Kidney epithelial cell (primary cell): ENCODE measurements at places on chromosomes 13 and 19.
A peak's percentile ranks its signal among the peaks of the same experiment; 100 is the strongest.

DNA sequence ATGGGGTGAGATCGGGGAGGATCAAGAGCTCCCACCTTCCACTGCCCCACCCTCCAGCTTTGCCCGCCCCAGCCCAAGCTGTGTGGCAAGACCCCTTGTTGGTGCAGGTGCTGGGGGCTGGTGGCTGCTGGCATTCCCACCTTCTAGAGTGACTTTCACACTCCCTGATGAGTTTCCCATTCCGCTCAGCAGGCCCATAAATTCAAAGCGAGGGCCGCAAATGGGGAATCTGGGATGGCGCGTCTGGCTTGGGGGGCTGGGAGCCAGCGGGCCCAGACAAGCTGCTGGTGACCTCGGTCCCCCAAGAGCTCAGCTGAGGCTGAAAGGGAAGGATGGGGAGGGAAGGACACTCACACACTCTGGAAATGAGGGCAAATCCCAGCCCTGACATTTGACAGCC is 110.3 kb downstream of the GADD45B start:
- DNase-seq = no peak

GRCh38 chr19:7067716-7068115 is 1.8 kb upstream of the ZNF557 start:
- no peak for DNase-seq

- no peak for DNase-seq
These were observed 302.0 kb downstream of the KLF12 start for GRCh38 chr13:73832128-73832588.

- DNase-seq = no peak
These were observed 10.8 kb upstream of the CCDC97 start for GRCh38 chr19:41299046-41299754.

DNA sequence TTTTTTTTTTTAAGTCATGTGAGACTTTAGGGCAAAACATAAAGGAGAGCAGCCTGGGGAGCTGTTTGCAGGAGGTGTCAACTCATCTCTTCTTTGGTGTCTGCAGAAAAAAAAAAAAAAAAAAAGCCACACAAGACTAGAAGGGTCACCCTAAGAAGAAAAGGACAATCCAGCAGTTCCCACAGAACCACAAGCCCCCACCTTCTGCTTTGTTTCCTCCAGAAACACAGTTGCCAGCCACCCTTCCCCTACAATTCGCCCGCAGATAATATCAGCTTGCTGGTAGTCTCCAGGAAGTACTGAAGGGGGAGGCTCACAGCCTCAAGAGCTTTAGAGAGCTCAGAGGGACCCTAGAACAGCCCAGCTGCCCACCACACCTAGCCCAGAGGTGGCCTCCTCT is 22.3 kb upstream of the ZBTB7A start:
- DNase-seq = no peak

DNA sequence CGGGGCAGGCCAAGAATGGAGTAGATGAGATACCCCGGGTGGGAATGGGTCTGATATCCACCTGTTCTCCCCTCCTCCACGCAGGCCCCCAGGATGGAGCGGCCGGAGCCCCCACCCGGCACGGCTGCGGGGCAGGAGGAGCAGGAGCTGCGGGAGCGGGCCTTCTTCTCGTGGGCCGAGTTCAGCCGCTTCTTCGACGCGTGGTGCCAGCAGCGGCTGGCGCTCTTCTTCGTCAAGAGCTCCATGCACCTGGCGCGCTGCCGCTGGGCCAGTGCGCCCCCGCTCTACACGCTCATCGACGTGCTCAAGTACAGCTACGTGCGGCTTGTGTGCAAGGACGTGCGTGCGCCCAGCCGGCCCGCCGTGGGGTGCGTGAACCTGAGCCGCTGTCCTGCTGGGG is 1.2 kb downstream of the ZSWIM9 start:
- DNase-seq = no peak

DNA sequence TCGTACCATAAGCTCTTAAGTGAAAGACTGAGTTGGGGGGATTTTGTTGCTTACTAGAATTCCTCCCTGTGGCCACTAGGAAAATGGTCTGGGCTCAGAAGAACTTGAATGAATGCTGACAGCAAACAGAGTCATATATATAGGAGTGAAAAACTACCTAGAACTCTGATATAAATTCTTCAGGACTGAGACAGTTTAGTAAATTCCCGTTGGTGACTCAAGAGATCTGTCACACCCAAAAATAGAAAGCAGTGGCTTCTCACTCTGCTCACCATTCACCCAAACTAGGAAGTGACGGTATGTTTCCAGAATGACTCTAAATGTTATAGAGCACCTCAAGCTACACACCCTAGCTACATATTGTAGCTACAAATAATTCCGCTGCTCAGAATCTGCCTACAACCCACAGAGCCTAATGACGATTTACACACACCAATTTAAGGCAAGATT is 116.2 kb downstream of the TBC1D4 start:
- DNase-seq = peak; percentile 75

DNA sequence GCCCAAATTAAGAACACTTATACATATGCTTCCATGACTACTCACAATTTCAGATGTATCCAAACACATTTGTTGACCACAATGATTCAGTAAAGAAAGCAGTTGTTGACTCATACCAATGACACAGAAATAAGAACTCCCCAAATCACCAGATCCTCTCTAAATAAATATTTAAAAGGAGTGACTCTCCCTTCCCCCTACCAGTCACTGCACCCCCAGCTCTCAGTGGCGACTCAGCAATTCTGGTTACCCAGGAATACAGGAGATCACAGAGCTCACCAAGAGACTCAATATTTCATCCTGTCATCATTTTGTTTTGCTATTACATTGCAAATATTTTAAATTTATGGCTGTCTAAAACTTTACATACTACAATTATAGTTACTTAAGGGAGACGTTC is 131.5 kb downstream of the RGCC start:
- DNase-seq = peak; percentile 70

DNA sequence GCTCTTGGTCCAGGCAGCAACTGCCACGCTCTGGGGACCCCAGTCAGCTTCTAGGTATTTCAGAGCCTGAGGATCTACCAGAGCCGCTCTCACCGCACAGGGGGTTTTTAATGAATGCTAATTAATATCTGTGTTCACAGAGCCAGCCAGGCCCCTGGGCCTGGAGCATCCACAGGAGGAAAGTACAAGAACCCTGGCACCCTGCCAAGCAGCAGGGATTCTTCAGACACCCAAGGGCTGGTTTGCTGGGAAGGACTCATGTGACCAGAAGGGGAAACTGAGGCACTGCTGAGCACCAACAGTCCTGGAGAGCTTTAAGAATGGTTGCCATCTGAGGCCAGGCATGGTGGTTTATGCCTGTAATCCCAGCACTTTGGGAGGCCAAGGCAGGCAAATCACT is 38.0 kb upstream of the ADGRE5 start:
- no peak for DNase-seq

DNA sequence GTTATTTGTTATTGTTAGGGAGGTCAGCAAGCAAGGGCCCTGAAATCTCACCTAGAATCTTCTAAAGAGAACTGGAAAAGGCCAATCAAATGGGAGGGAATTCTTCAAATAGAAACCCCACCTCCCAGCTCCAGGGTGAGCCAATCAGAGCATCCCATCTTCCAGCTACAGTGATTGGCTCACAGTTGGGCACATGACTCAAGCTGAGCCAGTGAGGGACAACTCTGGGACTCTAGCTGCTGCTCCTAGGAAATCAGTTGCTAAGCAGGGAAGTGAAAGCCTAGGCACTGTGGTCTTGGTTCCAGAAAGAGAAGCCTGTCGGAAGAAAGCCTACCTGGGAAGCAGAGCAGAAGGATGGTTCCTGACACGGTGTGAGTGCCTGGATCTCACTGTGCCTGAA is 13.4 kb downstream of the TM6SF2 start:
- DNase-seq = no peak

GRCh38 chr13:95039415-95039814 is 261.8 kb downstream of the ABCC4 start:
- DNase-seq = no peak

GRCh38 chr13:23470790-23471614 is 37.5 kb upstream of the SACS start:
- no peak for DNase-seq

- no peak for DNase-seq
These were observed 29.7 kb upstream of the KL start for GRCh38 chr13:32986552-32986951.

DNA sequence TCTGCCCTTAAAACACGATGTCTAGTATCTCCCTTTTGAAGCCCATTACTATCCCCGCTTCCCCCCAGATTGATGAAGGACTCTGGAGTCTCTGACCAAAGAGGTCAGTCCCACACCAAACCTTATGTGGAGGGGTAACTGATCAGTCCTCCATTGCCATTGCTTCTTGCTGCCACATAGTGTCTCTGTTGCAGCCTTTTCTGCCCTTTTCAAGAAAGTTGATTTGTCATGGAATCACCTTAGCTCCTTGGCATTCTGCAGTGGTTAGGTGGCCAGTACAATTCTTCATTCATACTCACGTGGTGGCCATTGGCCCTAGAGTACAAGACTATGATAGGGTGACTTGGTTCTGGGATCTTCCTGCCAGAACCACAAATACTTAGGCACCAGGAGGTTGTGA is 8.4 kb upstream of the HTR2A start:
- DNase-seq = peak; percentile 4

DNA sequence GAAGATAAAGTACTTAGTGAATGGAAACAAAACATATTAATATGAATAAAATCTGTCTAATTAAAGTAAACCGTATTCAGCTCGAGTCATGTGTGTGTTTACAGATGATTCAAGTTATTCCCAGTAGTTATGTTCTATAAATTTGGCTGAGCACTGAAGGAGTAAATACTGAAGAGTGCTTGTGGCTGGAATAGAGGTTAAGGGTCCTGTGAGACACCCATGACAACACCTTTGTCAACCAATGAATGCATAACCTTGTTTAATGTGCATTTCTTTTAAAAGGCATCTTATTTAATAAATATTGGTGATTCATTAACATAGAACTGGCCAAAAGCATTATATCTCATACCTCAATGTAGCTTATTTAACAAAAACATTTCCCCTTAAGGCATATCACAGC is 577.8 kb upstream of the SLITRK5 start:
- no peak for DNase-seq

- no peak for DNase-seq
These were observed 61.8 kb downstream of the ZNF136 start for GRCh38 chr19:12224676-12225075.

GRCh38 chr19:19643158-19644053 is at the start of gene GMIP:
Gene GMIP, minus strand, starts transcription at chr19:19643657. Its CDS starts 128 bp downstream, at chr19:19643529.
- DNase-seq = no peak

- DNase-seq = no peak
These were observed 9.0 kb downstream of the BLOC1S3 start for GRCh38 chr19:45187421-45188100.

DNA sequence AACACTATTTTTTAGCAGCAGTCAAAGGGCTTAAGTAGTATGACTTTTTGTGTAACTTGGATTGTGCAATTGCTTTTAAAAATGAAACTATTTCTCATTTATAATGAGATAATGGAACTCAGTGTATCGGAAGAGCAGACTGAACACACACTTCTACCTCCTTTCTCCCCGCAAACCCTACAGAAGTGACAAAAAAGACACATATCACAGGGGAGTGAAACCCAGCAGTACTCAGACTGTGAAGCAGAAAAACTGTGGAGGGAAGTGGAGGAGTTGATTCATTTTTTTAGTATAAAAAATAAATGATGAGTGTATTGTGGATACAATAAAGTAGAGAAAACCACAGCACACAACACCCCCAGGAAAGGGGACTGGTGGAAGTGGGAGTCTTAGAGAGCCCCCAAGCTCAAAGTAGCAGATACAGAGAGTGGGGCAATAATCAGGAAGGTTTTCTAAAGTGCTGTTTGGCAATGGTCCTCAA is 9.7 kb downstream of the LPAR6 start:
- no peak for DNase-seq

GRCh38 chr13:45280011-45280410 is 61.0 kb downstream of the TPT1 start:
- no peak for DNase-seq

DNA sequence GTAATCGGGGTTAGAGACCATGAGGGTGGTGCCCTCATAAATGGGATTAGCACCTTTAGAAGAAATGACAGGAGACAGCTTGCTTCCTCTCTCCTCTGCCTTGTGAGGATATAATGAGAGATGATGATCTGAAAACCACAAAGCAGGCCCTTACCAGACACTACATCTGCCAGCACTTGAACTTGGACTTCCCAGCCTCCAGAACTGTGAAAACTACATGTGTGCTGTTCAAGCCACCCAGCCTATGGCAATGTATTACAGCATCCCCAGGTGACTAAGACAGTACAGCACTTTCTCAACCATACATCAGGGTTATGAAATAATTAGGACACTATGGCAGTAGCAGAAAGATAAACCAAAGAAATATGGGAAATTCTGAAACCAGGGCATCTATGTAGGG is 7.4 kb downstream of the ZNF564 start:
- DNase-seq = no peak

DNA sequence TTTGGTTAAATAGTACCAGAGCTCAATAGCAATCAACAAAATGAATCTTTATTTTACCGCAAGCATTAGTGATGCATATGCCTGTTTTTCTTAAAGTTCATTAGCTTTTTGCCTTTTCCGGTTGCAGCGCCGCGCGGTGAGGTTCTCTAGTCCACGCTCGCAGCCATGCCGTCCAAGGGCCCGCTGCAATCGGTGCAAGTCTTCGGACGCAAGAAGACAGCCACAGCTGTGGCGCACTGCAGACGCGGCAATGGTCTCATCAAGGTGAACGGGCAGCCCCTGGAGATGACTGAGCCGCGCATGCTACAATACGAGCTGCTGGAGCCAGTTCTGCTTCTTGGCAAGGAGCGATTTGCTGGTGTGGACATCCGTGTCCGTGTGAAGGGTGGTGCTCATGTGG is 42.1 kb upstream of the ZNF486 start:
- no peak for DNase-seq

GRCh38 chr13:48801255-48801654 is 147.5 kb downstream of the CYSLTR2 start:
- DNase-seq = no peak

DNA sequence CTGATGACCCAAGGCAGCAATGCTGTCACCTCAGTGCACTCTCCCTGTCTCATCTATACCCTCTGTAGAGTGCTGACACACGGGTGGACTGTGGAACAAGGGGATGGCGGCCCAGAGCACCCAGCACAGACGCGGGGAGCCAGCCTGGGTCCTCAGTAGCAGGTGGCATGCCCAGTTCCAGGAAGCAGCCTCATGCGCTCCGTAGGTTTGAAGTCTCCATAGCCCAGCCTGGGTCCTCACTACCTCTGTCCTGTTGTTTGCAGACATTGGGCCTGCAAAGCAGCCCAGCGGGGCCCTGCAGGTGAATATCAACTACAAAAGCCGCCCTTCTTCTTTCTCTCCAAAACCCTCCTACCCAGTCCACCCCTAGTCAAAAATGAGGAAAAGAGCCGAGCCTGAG is 5.0 kb upstream of the SLC7A9 start:
- DNase-seq = no peak

DNA sequence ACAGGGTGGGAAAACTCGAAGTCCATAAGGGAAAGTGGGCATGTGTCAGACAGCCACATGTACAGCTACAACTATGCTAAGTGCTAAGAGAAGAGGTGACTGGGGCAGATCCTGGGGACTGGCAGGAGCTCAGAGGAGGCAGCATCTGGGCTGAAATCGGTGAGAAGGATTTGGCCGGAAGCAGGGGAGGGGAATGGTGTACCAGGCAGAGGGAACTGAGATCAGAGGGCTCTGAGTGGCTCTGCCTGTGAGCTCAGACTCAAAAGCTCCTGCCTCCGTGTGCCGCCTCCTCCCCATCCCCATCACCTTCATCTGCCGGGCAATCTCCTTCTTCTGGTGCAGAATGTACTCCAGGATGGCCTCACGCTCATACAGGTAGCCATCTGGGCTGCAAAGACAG is 21.8 kb downstream of the NOSIP start:
- DNase-seq = no peak
